ENCODE measurements at places on chromosomes 1 and 21.

DNA sequence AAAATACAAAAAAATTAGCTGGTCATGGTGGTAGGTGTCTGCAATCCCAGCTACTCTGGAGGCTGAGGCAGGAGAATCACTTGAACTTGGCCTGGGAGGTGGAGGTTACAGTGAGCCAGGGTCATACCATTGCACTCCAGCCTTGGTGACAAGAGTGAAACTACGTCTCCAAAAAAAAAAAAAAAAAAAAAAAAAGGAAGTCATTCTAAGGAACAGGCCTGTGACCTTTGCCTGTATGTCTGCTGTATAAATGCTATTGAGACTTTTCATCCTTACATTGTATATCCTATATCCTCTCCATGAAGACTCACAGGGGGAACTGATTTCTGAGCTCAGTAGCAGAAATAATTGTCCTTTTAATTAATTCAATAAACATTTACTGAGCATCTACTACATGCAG is 7.5 kb upstream of the CTPS1 start:
- DNase-seq, result no peak
- H3K4me3 ChIP-seq, result no peak overlapping the region
- peaks cover 1% of the 10 kb centered on the region for H3K27me3 ChIP-seq
- peaks cover 14% of the 10 kb centered on the region for H3K4me1 ChIP-seq
- no peak overlapping the region for H3K27ac ChIP-seq
- H3K36me3 ChIP-seq, result no peaks in the 10 kb centered on the region

DNA sequence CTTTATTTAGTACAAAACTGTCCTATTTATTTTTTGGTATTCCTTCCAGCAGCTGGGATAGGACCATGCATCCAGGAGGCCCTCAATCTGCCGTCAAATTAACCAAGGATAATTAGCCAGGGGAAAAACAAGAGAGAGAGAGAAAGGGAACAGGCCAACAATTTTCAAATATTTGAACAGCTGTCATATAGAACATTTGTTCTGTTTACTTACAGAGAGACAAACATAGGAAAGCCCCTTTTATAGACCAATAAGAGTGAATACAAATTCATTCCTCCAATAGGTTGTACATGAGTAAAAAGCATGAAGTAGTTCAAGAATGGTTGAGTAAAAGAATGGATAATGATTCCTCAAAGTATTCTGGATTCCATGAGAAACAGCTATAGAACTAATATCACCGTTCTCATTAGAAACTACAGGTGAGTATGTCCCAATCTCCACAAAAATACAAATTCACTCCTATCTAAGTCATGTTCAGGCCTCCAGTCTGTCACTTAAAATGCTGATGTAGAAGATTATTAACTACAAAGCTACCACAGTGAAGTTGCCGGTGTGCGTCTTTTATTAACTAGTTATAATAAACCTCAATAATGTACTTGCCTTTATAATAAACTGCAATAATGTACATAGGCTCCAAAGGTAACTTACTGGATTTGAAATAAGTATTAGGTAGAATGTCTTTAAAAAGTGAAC is 64.8 kb upstream of the GNG4 start:
- H3K27ac ChIP-seq, result no peak overlapping the region
- no peak for DNase-seq
- no peaks in the 10 kb centered on the region for H3K27me3 ChIP-seq
- H3K4me1 ChIP-seq, result no peaks in the 10 kb centered on the region
- H3K4me3 ChIP-seq, result no peak overlapping the region
- H3K36me3 ChIP-seq, result peaks cover 27% of the 10 kb centered on the region

GRCh38 chr1:235958021-235958420 is 91.3 kb upstream of the LYST start:
- no peaks in the 10 kb centered on the region for H3K36me3 ChIP-seq
- H3K27ac ChIP-seq, result no peak overlapping the region
- no peak overlapping the region for H3K4me3 ChIP-seq
- no peak for DNase-seq

GRCh38 chr1:54764922-54765561 is 719 bp upstream of the PARS2 start:
- peaks cover 4% of the 10 kb centered on the region for H3K36me3 ChIP-seq
- H3K27me3 ChIP-seq, result no peaks in the 10 kb centered on the region
- H3K4me3 ChIP-seq, result peak overlapping the region; percentile 91
- peak overlapping the region; percentile 81 for H3K27ac ChIP-seq
- no peak for DNase-seq

GRCh38 chr1:206575165-206575893 is 36.9 kb downstream of the EIF2D start:
- peaks cover 93% of the 10 kb centered on the region for H3K4me1 ChIP-seq
- no peaks in the 10 kb centered on the region for H3K27me3 ChIP-seq
- peak overlapping the region; percentile 70 for H3K4me3 ChIP-seq
- DNase-seq, result peak; percentile 70
- peaks cover 88% of the 10 kb centered on the region for H3K36me3 ChIP-seq

- peaks cover 5% of the 10 kb centered on the region for H3K36me3 ChIP-seq
- no peak overlapping the region for H3K4me3 ChIP-seq
- no peaks in the 10 kb centered on the region for H3K27me3 ChIP-seq
- H3K27ac ChIP-seq, result no peak overlapping the region
- peaks cover 7% of the 10 kb centered on the region for H3K4me1 ChIP-seq
- peak; percentile 83 for DNase-seq
Measured at GRCh38 chr1:54791880-54792522, 9.1 kb downstream of the TTC22 start.

DNA sequence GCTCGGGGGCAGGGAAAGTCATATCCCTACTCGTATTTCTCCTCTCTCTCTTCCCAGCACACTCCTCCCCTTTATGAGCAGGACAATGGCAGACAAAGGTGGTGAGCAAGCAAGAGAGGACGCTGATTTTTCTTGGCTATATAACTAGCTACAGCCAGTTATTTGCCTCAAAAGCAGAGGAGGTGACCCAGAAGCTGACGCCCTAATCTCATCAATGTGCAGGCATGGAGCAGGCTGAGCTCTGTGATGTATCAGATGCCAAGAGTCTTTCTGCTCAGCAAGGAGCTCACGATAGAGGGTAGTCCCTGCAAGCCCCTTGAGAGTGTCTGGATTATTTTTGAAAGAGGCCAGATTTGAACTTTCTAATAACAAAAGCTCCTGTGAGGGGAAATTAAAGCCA is 75.5 kb downstream of the ASTN1 start:
- H3K27me3 ChIP-seq, result no peaks in the 10 kb centered on the region
- no peak overlapping the region for H3K4me3 ChIP-seq
- no peaks in the 10 kb centered on the region for H3K4me1 ChIP-seq
- H3K27ac ChIP-seq, result no peak overlapping the region

GRCh38 chr1:30226648-30227047 is 496.7 kb downstream of the MATN1 start:
- H3K27me3 ChIP-seq, result peaks cover 3% of the 10 kb centered on the region
- no peak overlapping the region for H3K27ac ChIP-seq
- H3K4me1 ChIP-seq, result no peaks in the 10 kb centered on the region
- no peaks in the 10 kb centered on the region for H3K36me3 ChIP-seq
- DNase-seq, result no peak

- no peak overlapping the region for H3K27ac ChIP-seq
- H3K4me3 ChIP-seq, result no peak overlapping the region
- no peak for DNase-seq
- H3K4me1 ChIP-seq, result peaks cover 47% of the 10 kb centered on the region
- H3K36me3 ChIP-seq, result peaks cover 7% of the 10 kb centered on the region
Measured at GRCh38 chr1:92933459-92933858, 27.8 kb downstream of the DIPK1A start.

- DNase-seq, result no peak
- H3K27me3 ChIP-seq, result no peaks in the 10 kb centered on the region
- H3K27ac ChIP-seq, result no peak overlapping the region
- H3K4me1 ChIP-seq, result peaks cover 25% of the 10 kb centered on the region
Measured at GRCh38 chr1:173224949-173225348, 17.8 kb upstream of the TNFSF4 start.

DNA sequence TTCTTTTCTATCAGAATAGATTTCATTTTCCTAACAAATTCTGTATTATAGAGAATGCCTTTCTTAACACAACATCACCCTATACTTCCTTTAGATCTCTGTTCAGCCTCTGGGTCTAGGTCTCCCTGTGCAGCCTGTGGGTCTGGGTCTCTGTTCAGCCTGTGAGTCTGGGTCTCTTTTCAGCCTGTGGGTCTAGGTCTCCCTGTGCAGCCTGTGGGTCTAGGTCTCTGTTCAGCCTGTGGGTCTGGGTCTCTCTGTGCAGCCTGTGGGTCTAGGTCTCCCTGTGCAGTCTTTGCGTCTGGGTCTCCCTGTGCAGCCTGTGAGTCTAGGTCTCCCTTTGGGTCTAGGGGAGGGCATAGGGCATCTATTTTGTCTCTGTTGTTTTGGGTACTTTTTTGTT is 59.6 kb upstream of the DIP2A start:
- no peak overlapping the region for H3K27ac ChIP-seq
- H3K4me3 ChIP-seq, result no peak overlapping the region
- H3K27me3 ChIP-seq, result no peaks in the 10 kb centered on the region
- no peaks in the 10 kb centered on the region for H3K4me1 ChIP-seq

GRCh38 chr1:70486676-70487458 is 75.8 kb downstream of the CTH start:
- H3K4me3 ChIP-seq, result no peak overlapping the region
- H3K27me3 ChIP-seq, result peaks cover 6% of the 10 kb centered on the region
- no peaks in the 10 kb centered on the region for H3K4me1 ChIP-seq
- no peak for DNase-seq

GRCh38 chr21:45504516-45505415 is 37.5 kb downstream of the SLC19A1 start:
- H3K27me3 ChIP-seq, result no peaks in the 10 kb centered on the region
- no peak for DNase-seq
- no peak overlapping the region for H3K4me3 ChIP-seq
- H3K27ac ChIP-seq, result no peak overlapping the region

- H3K4me3 ChIP-seq, result no peak overlapping the region
- no peaks in the 10 kb centered on the region for H3K4me1 ChIP-seq
- no peak overlapping the region for H3K27ac ChIP-seq
- no peaks in the 10 kb centered on the region for H3K36me3 ChIP-seq
- H3K27me3 ChIP-seq, result no peaks in the 10 kb centered on the region
Measured at GRCh38 chr21:27146268-27146667, 179.4 kb upstream of the ADAMTS5 start.

- peaks cover 36% of the 10 kb centered on the region for H3K4me1 ChIP-seq
- no peak for DNase-seq
- no peak overlapping the region for H3K4me3 ChIP-seq
- H3K36me3 ChIP-seq, result peaks cover 3% of the 10 kb centered on the region
- no peak overlapping the region for H3K27ac ChIP-seq
- no peaks in the 10 kb centered on the region for H3K27me3 ChIP-seq
Measured at GRCh38 chr1:151013518-151013917, 5.3 kb downstream of the PRUNE1 start.

- H3K27me3 ChIP-seq, result no peaks in the 10 kb centered on the region
- no peak overlapping the region for H3K4me3 ChIP-seq
- H3K27ac ChIP-seq, result no peak overlapping the region
- no peak for DNase-seq
- H3K4me1 ChIP-seq, result peaks cover 6% of the 10 kb centered on the region
- no peaks in the 10 kb centered on the region for H3K36me3 ChIP-seq
Measured at GRCh38 chr1:61142726-61143500, 60.6 kb downstream of the NFIA start.

- peaks cover 3% of the 10 kb centered on the region for H3K27me3 ChIP-seq
- DNase-seq, result no peak
- H3K4me3 ChIP-seq, result no peak overlapping the region
Measured at GRCh38 chr21:14451546-14451945, 68.6 kb upstream of the HSPA13 start.

DNA sequence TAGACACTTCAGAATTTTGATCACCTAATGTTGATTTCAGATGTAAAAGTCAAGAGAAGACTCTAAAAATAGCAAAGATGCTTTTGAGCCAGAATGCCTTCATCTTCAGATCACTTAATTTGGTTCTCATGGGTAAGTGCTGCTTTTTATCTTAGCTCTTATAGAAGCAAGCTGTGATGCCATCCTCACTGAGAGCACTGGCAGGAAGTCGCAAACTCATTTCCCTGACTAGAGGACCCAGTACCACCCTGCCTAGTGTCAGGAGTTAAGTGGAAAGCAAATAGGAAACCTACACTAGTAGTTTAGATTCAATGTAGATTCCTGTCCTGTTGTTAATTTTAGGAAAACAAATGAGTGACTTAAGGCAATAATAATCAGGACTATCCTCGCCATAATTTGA is 12.1 kb downstream of the IFNAR2 start:
- H3K36me3 ChIP-seq, result peaks cover 52% of the 10 kb centered on the region
- H3K27me3 ChIP-seq, result no peaks in the 10 kb centered on the region
- peak overlapping the region; percentile 66 for H3K27ac ChIP-seq

- no peaks in the 10 kb centered on the region for H3K27me3 ChIP-seq
- H3K4me3 ChIP-seq, result no peak overlapping the region
- DNase-seq, result no peak
- no peaks in the 10 kb centered on the region for H3K36me3 ChIP-seq
- peaks cover 17% of the 10 kb centered on the region for H3K4me1 ChIP-seq
Measured at GRCh38 chr21:34004013-34004938, 69.1 kb upstream of the MRPS6 start.

DNA sequence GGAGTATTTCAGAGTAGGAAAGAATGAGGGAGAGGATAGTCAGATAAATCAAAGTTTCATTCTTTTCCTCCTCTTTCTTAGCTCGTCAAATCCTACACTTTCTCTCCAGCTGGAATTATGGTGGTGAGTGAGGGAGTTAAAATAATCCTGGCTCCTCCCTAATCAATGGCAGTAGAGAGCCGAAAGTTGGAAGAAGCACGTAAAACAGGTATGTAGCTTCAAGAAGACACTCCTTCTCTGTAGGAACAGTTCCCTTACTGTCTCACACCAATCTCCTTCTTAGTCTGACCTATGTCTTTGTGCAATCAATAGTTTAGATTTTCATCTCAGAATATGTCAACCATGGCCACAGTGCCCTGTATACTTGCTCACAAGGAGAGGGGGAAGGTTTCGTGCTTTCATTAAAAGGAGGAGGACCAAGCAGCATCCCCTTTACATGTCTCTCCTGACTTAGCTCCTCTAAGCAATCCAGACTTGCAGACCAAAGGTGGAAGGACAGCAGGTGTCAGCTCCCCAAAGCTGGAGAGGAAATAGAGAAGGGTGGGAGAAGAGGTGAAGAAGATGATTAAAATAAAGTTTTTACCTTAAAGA is 878 bp downstream of the MINDY1 start:
- H3K4me3 ChIP-seq, result peak overlapping the region; percentile 98
- DNase-seq, result no peak
- H3K36me3 ChIP-seq, result peaks cover 5% of the 10 kb centered on the region
- peak overlapping the region; percentile 98 for H3K27ac ChIP-seq

DNA sequence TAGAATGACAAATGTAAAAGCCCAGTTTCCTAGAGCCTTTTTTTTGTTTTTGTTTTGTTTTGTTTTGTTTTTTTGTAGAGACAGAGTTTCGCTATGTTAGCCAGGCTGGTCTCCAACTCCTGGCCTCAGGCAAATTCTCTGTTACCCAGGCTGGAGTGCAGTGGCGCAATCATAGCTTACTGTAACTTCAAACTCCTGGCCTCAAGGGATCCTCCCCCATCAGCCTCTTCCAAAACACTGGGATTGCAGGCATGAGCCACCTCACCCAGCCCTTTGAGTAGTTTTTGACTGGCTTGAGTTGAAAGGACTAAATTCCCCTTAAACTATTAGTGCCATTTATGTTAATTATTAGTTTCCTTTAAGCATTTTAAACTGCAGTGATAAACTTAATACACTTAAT is 28.8 kb upstream of the ZBTB18 start:
- H3K27ac ChIP-seq, result no peak overlapping the region
- H3K36me3 ChIP-seq, result no peaks in the 10 kb centered on the region
- H3K4me3 ChIP-seq, result no peak overlapping the region
- no peak for DNase-seq
- peaks cover 4% of the 10 kb centered on the region for H3K27me3 ChIP-seq
